Osteocyte (in vitro differentiated cells): ENCODE measurements at places on chromosomes 1 and 21.

DNA sequence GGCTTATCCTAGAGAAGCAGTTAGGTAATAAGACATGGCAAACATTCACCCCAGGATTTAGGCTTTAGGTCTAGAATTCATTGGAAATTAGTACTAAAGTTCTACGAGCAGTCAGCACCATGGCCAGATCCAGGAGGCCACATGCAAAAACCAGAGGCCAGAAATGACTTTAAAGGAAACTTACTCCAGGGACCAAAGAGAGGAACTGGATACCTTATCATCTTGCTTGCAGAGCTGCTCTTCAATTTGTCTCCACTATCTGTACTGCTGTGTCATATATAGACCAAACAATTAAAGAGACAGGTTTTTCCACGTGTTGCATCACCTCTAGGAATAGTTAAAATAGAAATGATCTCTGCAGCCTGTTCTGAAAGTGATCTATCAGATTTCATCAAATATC is 127.8 kb downstream of the LMX1A start:
- DNase-seq, result no peak

DNA sequence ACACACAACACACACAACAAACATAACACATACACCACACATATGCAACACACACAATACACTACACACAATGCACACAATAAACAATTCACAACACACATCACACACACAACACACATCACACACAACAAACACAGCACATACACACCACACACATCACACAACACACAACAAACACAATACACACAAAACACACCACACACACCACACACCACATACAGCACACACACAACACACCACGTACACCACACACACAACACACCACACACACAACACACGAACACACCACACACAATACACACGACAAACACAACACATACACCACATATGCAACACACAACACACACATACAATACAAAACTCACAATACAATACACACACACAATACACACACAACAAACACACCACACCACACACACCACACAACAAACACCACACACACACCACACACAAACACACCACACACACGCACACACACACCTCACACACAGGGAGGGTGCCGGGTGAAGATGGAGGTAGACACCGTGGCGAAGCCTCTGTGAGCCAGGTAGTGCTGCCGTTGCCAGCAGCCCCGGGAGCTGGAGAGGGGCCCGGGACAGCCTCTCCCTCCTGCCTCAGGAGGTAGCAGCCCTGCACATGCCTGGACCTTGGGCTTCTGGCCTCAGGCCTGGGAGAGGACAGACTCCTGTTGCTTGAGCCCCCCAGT is 30.4 kb upstream of the C1orf174 start:
- no peak for DNase-seq

DNA sequence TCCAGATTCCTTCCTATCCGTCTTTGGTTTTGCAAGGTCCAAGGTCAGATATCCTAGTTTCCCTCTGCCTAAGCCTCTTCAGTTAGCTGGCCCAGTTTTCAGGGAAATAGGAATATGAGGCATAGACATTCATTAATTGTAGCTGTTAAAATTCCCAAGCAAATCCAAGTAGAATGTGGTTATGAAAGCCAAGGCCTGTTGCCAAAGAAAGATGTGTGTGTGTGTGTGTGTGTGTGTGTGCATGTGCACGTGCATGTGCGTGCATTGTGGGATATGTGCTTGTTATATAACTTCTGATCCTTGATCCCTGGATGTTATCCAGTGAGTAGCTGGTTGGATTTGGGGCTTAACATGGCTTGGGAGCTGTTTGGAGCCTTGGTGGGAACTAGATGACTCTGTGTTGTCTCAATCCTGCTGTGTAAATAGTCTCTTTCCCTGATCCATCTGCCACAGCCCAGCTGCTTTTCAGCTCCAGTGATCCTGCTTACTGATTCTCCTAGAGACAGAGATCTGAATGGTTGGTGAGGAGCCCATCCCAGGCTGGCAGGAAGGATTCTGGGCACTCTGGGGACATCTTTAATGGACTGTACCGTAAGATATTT is 70.6 kb upstream of the GCLM start:
- no peak for DNase-seq

DNA sequence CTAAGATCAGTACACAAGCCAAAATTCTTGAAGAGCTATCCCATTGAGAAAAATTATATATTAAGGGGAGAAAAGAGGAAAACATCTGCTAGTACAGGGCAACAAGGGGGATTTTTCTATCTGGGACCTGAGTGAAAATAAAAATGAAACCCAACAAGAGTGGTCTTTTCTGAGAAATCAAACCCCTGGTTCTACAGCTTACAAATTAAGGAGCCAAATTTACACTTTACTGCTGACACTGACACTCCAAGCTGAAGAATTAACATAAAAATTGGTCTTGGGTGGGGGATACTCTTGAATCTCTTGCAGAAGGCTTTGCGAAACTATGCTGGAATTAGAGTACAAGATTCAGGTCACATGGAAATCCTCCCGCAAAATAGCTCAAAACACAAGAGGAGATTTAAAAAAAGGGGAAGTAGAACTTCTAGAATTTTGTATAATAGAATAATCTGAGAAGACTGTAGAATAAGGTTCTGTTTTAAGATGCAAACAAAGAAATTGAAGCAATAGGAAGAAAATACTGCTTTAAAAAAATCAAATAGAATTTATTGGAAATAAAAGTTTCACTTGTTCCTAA is 32.1 kb upstream of the HSPA13 start:
- DNase-seq, result no peak
